HFF-Myc (cell line): ENCODE measurements at places on chromosomes 5 and 9.

GRCh38 chr5:58116346-58116745 is 343.5 kb downstream of the PLK2 start:
- no peak for DNase-seq

DNA sequence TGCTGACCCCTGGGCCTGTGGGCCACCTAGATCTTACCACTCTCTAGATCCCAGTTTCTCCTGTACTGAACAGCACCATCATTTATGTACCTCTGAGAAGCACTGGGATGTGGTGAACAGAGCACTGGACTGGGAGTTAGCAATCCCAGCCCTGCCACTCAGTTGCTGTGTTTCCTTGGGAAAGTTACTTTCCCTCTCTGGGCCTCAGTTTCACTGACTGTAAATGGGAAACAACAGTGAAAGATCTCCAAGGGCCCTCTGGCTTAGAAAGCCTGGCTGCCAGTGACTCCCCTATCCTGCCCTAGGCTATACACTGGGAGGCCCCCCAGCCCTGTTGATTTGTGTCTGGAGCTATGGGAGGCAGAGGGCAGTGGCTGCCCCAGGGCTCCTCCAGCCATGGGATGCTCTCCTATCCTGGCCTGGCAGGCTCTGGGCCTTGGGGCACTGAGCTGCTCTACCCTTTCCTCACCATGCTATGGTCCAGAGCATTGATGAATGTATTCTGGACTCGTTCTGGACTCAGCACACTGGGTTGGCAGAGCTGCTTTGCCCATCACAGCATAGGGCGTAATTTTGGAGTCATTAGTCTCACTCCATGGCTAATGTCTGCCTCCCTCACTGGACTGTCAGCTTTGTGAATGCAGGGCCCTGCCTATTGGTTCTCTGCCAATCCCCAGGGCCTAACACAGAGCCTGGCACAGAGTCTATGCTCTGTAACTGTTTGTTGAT is 99.3 kb downstream of the RGS3 start:
- DNase-seq = no peak

DNA sequence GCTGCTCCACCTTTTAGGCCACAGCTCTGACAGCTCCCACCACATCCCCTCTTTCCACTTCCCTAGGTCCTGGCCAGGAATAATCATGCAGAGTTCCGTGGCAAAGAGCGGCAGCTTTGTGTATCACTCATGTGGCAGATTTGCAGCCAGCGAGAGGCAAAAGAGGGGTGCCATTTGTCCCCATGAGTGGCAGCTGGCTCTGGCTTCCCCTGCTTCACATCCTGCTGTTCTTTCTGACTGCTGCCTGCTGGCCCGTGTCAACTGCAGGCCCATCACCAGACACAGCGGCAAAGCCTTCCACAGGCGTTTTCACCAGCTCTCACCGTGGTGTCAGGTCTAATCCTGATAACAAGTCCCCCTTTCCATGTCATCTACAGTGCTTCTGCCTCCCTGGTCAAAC is 430.6 kb upstream of the DAP start:
- no peak for DNase-seq

DNA sequence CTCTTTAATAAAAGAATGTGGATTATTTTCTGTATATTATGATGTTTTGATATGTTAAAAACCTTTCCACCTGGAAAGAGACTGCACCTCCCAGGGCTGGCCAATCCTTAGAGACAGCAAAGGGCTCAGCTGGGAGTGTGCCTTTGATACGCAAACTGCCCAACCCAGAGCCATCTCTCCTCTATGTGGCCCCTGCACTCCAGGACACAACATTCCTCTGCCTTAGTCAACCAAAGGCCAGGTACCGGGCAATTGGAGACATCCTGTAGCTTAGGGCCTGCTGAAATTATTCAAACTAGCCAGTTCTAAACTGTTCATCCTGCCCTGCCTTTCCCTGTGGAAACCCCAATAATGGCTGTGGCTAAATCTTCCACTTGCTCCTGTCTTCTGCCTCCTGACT is 5.0 kb upstream of the HSPB3 start:
- no peak for DNase-seq

DNA sequence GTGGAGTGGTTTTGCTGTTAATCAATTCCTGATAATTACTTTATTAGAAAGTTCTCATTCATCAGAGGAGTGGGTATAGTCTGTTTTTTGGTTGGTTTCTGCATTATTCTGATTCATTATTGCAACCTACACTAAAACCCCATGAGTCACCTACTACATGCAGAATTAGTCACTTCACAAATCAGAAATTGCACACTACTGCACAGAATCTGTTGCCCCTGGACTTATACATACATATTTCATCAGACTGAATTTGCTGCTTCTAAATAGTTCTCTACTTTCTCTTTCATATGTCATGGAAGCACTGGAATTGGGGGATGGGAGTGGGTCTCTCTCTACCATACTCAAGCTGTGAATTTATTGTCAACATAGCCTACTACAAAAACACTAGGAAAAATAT is 585.1 kb downstream of the DNAH5 start:
- no peak for DNase-seq

- no peak for DNase-seq
These were observed 111.7 kb upstream of the MSX2 start for GRCh38 chr5:174612686-174613085.
